ENCODE measurements at places on chromosomes 3 and 15.

DNA sequence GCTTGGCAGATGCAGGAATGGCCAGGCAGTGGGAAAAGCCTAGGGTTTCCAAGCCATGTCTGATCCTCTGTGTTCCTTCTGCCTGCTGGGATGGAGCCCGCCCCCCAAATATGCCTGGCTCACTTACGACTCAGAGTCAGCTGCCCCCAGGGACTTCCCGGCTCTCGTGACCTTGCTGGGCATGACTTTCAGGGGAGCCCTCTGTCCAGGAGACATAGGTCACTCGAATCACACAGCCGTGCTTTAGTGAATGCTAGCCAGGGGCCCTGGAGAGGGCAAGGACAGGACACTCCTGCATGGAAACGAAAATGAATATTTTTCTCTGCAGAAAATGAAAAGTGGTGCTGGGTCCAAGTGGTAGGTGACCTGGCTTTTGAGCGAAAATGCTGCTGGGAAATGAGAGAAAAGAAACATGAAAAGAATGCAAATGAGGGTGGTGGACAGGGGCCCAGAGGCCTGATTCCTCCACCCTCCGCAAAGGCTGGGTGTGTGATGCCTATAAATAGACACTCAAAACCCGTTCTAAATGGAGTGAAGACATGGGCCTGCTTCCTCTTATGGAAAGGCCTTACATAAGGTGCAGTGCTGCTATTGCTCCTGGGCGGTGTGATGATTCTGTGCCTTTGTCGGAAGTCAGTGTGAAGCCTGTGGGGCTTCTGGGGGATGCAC is 107.4 kb downstream of the APBA2 start:
- DNase-seq, result no peak

- DNase-seq, result no peak
Measured at GRCh38 chr15:40925495-40925862, 3.7 kb upstream of the DLL4 start.

- DNase-seq, result no peak
Measured at GRCh38 chr3:138019281-138020069, 9.5 kb downstream of the CLDN18 start.

DNA sequence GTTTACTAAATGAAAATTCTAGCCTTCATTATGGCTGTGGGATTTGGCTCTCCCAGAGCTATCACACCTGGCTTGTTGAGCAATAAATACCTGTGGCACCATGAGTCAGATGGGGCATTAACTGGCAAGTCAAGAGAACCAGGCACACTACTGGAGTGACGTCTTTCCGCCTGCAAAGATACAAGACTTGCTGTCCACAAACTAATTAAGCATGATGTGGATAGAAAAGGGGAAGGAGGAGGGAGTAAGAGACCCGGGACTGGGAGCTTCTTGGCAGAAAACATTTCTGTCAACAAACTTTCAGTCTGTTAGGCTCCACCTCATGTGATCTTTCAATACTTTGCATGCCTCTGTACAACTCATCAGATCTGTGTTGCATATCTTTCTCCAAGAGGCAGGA is 56.5 kb downstream of the CLDN1 start:
- DNase-seq, result no peak

GRCh38 chr15:44788748-44789147 is 52.4 kb downstream of the TRIM69 start:
- no peak for DNase-seq

- DNase-seq, result no peak
Measured at GRCh38 chr3:27521872-27522265, 37.7 kb upstream of the SLC4A7 start.

GRCh38 chr3:108183971-108184370 is 38.3 kb downstream of the IFT57 start:
- DNase-seq, result no peak

- DNase-seq, result no peak
Measured at GRCh38 chr15:74836846-74837245, 6.1 kb downstream of the ULK3 start.

GRCh38 chr3:60514866-60515265 is 736.4 kb downstream of the FHIT start:
- no peak for DNase-seq

- DNase-seq, result no peak
Measured at GRCh38 chr3:64848822-64849221, 161.0 kb upstream of the ADAMTS9 start.

DNA sequence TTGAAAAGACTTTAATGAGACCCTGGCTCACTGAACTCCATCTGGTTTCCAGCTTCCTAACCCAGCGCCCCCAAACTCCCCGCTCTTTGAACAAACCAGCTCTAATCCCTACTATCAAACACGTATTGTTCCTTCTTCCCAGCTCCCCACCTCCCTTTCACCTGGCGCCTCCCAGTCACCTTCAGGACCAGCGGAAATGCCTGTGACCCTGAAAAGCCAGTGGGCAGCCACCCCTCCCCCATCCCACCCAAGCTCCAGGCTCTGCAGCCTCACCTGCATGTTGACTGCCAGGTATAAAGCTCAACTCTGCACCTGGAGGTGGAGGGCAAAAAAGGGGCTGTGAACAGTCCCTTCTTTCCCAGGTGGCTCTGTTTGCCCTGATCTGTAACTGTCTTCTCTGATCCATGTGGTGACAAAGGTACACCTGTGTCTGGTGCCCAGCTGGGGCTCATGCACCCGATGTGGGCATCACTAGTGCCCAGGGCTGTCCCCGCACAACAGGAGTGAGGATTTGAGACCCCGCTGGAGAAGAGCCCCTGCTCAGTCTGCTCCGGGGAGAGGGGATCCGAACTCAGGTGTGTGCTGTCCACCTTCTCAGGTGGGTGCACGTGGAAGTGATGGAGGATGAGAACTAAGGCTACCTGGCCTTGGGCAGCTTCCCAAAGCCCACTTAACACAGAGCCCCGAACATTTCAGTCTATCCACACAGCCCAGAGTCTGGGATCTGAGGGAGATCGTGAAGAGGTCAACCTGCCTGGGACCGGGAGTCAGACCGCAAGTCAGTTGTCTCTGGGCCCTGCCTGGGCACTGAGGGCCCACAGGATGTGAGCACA is 128.9 kb downstream of the NSMCE3 start:
- no peak for DNase-seq

DNA sequence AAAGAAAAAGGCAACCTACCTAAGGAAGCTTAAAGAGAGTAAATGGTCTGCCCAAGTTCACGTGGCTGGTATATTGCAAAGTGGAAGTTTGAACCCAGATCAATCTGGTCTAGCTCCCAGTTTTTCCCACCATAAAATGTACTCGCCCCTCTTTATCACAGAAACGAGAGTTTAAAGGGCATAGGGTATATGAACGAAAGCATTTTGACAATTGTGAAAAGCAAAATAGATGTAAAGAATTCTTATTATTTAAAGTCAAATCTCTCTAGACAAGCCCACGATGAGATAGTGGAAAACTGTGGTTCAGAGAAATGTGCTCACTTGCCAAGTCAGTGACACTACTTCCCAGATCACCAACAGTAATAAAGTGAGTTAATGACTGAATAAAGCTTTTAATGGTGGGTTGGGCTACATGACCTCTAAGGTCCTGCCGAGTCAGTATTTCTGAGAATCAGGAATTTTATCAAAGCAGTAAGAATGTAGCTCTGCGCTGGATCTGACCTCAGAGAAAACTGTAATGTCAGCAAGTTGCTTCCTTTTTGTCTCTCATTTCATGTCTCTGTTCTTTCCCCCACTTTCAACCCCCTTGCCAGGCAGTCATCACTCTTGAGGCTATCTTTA is 23.3 kb upstream of the NEO1 start:
- DNase-seq, result no peak

DNA sequence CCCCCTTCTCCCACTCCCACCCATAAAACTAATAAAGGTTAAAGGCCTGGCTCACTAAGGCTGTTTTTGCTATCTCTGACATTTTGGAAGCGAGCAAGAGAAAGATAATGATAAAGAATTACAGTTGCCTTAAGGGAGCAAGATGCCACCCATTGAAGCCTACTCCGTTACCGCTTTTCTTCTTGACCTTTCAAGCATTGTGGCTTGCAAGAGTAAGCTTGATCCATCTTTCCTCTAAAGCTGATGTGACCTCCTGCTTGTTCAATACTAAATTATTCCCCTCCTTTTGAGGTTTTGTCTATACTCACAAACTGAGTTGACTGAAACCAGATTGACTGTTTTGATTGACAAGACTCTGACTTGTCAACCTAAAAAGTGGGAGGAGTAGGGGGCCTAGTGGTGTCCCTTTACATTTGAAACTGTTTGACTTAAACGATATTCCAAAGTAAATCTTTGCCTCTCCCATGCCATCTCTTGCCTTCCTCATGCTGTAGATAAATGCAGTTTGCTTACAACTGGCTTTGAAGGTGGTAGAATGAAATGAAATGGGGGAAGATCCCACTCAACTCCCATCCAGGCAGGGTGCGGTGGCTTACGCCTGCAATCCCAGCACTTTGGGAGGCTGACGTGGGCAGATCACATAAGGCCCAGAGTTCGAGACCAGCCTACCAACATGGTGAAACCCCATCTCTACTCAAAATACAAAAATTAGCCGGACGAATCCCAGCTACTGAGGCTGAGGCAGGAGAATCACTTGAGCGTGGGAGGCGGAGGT is 8.0 kb downstream of the TRIM71 start:
- DNase-seq, result no peak

DNA sequence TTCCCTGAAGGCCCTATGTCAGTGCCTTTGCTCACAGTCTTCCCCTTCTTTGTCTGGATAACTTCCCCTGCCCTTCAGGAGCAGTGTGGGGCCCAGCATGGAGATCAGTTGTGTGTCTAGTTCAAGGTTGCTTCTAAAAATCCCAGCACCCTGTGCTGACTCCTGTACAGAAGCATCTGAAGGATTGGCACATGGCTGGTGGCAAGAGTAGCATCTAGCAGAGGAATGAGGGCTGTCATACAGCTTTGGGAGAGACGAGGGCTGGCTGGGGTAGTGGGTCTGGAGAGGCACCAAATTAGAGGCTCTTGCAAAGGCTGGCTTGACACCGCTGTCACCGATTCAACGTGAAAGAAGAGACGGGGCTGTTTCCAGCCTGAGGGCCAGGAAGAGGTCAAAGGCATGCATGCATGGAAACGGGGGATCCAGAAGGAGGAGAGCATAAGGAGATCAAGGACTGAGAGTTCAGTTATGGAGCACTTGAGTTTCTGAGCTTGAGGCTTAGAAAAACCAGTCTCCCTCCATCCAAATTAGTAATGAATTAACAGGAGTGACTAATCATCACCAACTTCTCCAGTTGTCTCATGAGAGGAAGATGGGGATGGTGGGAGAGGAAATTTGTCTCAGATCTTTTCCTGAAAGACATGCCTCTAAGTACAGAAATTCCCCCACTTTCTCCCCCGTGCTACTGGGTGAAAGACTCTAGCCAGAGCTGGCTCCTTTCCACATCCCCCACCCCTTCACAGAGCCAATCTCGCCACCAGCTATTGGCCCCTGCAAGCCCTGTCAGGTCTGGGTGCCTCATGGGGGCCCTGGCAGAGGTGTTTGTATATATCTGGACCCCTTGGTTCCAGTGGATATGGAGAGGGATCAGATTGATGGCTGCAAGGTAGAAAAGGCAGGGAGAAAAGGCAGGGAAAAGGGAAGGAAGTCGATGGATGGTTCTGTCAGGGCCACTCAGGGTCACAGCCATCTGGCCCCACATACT is 45.9 kb downstream of the SLCO2A1 start:
- no peak for DNase-seq

GRCh38 chr15:74417225-74417624 is 16.5 kb downstream of the SEMA7A start:
- DNase-seq, result no peak

DNA sequence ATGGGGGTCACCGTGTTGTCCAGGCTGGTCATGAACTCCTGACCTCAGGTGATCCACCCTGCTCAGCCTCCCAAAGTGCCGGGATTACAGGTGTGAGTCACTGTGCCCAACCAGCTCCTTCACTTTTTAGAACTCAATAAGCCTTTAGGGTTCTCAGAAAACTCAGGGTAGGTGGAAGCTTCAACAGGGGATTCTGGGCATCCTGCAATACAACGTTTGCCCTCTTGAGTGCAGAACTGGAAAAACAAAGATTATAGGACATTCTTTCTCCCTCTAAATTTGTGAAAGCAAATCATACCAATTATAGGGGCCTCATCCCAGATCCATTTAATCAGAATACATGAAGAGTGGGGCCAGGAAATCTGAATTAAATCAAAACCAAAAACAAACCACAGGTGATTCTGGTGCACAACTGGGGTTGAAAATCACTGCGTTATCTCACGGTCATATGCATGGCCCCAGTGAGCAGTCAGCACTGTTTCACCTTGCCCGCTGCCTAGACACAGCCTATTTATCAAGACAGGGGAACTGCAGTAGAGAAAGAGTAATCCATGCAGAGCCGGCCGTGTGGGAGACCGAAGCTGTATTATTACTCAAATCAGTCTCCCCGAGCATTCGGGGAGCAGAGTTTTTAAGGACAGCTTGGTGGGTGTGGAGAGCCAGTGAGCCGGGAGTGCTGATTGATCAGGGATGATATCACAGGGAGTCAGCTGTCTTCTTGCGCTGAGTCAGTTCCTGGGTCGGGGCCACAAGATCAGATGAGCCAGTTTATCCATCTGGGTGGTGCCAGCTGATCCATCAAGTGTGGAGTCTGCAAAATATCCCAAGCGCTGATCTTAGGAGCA is 58.4 kb downstream of the TMEM44 start:
- DNase-seq, result no peak

DNA sequence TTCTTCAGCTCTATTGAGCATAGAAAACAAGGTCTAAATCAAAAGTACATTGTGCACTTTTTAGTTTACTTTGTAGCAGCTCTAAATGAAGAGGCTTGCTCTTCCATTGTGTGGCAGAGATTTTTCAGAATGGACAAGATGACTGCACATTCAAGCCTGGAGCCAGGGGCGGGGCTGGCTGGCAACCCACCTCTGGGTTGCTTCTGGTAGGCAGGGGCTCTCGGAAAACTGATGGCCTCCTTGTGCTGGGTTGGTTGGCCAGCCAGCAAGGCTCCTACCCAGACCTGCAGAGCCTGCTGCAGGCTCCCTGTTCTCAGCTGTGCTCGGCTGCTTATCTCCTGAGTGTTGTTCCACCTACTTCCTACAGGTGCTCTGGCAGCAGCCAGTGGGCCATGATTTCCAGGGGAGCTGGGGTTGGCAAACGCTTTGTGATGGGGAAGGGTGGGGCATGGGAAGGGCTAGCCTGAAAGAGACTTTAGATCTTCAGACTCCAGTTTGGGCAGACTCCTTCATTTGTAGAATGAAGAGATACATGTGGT is 8.8 kb downstream of the BSN start:
- no peak for DNase-seq

DNA sequence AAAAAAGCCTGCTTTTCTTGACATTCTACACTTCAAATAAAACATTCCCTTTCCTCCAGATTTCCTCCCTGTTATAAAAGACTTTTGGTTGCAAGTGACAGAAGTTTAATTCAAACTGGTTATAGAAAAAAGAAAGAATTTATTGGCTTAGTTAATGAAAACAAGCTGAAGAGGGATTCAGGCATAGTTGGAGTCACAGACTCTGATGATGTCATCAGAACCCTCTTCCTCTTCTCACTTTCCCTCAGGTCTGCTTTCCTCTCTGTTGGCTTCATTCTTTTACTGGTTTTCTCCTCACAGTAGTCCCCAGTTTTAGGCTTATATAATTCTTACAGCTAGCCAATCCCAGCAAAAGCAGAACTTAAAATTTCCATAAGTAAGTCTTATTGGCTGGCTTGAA is 32.0 kb upstream of the MBNL1 start:
- DNase-seq, result no peak

- no peak for DNase-seq
Measured at GRCh38 chr15:71880276-71880675, 69.9 kb downstream of the NR2E3 start.
